ENCODE measurements at places on chromosomes 3 and 15.

DNA sequence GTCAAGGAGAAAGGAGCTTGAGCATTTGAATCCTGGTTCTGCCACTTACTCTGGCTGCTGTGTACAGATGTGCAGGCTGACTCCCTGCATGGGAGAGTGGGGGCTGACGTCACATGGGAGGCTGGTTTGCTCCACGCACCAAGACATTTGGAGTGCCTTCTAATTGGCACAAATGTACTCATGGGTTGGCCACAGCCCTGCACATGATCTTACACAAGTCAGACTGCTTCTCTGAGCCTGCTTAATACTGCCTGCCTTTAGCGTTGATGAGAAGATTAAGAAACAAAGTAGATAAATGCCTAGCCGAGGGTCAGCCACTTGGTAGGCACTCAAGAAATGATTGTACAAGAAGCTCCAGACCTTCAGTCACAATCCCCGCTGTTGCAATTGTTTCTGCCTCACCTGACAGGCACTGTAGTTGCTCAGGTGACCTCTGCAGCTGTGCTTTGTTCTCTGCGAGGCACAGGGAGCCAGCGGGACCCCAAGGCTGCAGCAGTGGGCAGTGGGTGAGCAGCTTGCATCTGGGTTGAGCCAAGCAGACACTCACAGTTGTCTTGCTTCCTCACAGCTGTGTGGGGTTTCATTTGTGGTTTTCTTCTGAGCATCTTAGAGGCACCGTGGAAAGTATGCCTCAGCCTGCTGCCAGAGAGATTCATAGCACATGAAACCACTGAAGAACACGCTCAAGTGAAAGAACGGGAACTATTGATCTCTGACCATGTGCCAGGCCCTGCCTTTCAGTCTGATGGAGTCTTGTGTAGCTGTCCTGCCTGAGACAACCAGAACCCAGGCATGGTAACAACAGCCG, 33.1 kb downstream of the GRK7 start:
- DNase-seq, result no peak

DNA sequence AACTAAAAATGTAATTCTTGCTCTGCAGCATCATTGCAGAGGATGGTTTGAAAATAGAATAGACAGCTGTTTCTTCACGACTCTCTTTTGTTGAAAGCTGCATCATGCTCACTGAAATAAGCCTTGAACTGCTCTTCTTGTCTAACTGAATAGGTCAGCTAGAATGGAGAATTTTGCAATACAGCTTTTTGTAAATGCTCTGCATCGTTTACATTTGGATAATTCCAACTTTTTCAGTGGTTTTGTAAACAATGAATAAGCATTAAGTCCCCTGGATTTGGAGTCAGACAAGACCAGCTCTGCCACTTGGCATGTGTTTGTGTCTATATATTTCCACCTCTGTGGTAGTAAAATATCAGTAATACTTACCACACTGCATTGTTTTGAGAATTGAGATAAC, 95.2 kb downstream of the PLSCR2 start:
- DNase-seq, result no peak

- DNase-seq, result no peak
These were observed 278.2 kb upstream of the STT3B start for GRCh38 chr3:31254483-31254882.

DNA sequence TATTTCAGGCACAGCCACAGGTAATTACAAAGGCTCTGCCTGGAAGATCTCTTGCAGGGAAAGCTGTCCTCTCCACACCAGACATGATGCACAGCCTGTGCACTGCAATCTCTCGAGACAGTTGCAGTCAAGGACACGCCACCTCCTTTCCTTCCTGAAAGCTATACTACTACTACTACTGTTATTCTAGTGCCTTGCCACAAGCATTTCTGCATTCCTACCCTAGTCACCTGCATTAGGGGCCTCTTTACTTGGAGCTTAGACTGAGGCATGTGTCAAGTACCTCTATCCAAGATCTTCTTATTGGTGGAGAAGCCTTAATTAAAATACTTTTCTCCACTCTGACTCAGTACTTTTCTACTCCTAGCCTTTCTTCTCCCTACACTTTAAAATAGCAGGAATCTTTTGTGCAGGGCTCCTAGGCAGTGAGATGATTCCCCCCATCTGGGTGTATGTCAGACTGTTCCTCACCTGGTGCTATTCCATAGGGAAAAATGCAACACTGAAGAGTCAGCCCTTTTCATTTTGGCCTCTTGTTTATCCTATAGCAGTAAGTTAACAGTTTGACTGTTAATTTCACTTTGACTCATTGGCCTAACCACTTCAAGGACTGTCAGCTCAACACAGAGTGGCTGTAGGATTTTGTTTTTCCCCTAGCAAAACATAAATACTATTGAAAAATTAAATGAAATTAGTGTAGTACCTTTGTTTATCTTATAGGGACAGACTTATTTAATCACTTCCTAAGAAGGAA, 78.9 kb downstream of the ESYT3 start:
- DNase-seq, result no peak

GRCh38 chr3:183584914-183585280, 29.4 kb upstream of the KLHL6 start:
- no peak for DNase-seq

DNA sequence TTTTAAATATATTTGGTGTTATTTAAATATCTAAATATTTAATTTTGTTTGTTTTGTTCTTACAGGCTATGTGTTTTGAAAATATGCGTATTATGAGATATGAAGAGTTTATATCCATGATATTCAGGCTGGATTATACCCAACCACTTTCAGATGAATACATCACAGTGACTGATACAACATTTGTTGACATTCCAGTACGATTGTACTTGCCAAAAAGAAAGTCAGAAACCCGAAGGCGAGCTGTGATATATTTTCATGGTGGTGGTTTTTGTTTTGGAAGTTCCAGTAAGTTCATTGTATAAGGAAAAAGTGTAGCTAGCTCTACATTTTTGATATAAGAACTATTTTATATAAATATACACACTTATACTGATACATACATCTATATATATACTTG, 6.9 kb downstream of the AADACL2 start:
- no peak for DNase-seq

DNA sequence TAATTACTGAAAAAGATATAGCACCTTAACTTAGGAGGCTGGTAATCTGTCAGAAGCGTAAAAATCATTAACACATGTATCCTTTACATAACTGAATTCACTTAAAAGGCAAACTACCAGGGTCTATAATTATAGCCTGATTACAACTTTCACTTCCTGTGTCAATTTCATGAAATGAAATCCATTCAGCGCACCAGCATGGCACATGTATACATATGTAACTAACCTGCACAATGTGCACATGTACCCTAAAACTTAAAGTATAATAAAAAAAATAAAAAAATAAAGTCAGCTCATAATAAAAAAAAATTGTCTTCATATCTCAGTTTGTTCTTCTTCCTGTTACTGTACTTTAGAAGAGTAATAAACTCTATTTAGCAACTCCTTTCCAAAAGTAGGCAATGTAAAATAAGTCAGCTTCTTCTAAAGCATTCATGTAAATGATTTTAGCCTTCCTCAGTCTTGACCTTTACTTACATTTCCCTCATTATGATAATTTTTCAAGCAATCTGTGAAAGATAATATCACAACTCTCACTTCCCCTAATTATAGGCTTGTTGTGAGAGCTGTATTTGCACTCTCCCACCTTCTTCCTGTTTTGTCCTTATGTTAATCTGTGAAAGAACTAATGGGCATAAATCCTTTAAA, 50.1 kb downstream of the KBTBD8 start:
- no peak for DNase-seq

DNA sequence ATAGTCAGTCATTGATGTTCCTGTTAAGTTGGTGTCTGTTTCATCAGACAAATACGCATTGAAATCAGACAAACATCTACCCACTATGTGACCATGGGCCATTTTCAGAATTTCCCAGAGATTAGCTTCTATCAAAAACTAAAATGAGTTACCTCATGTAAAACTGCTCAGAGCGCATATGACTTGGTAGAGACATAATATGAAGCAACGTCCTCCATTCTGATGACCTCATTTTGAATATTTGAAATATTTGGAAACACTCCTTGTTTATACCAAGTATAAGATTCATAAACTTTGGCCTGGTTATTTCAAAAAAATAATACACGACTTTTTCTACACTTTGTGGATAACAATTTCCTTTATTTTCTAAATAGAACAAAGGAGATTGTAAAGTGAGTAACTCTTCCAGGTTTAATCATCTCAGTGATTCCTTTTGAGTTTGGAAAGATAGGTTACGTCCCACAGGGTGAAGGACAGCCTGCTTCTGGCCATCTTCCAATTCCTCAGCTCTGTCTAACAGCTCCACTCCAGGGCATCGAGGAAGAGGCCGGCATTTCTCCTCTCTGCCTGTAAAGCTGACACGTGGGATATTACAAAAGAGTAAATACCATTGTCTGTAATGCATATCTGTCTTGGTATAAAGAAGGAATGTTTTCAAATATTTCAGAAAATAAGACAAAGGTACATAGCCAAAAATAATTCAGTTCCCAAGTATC, 122.6 kb downstream of the CADM2 start:
- no peak for DNase-seq

GRCh38 chr15:50593761-50594160, 47.3 kb upstream of the USP50 start:
- no peak for DNase-seq

Data from hepatic stellate cell (primary cell).